ENCODE measurements at places on chromosomes 4 and X. TPM values are rescaled to one million over a fixed set of nuclear protein-coding genes. Genes with fewer than 3 reads are reported as not detected.

The NDST3 gene
- total RNA-seq, result not detected

The TMPRSS11B gene
- total RNA-seq, result not detected

The KIT gene
- 2.8 TPM for total RNA-seq

The ZBTB33 gene
- 9.6 TPM for total RNA-seq

The YY2 gene
- total RNA-seq, result 1.2 TPM

The ADGRL3 gene
- total RNA-seq, result 14.1 TPM

The ELOVL6 gene
- total RNA-seq, result 19.4 TPM

The HHIP gene
- 69.6 TPM for total RNA-seq

The EIF1AX gene
- total RNA-seq, result 28.8 TPM

The CYSLTR1 gene
- not detected for total RNA-seq

The ADH7 gene
- not detected for total RNA-seq

The HTR2C gene
- not detected for total RNA-seq

The RRH gene
- total RNA-seq, result not detected

The RAI2 gene
- 0.38 TPM for total RNA-seq

The BBS7 gene
- 22.8 TPM for total RNA-seq

The HSFX3 gene
- not detected for total RNA-seq

The SRPX gene
- total RNA-seq, result 132 TPM

The SNCA gene
- 0.96 TPM for total RNA-seq

The COX7B2 gene
- not detected for total RNA-seq

The CFAP47 gene
- under 0.01 TPM for total RNA-seq

The SEL1L3 gene
- total RNA-seq, result 68.8 TPM

The PARM1 gene
- 0.38 TPM for total RNA-seq

The CSN3 gene
- not detected for total RNA-seq

The CTAG1B gene
- not detected for total RNA-seq

The DGKK gene
- not detected for total RNA-seq

The PTTG2 gene
- total RNA-seq, result not detected

The NIPAL1 gene
- 2.9 TPM for total RNA-seq

The PNMA5 gene
- total RNA-seq, result not detected

Data from regular cardiac myocyte (primary cell).